HFF-Myc (cell line): ENCODE measurements at places on chromosomes 6 and 20.

- DNase-seq: no peak
Measured at GRCh38 chr6:113980937-113981554, 10.1 kb upstream of the HDAC2 start.

GRCh38 chr6:54260025-54260424 lies 48.2 kb upstream of the TINAG start:
- DNase-seq: no peak

- no peak for DNase-seq
Measured at GRCh38 chr6:45450831-45451230, 73.1 kb upstream of the SUPT3H start.

- no peak for DNase-seq
Measured at GRCh38 chr20:19850198-19850533, 92.1 kb downstream of the RIN2 start.

- DNase-seq: no peak
Measured at GRCh38 chr6:149862922-149863697, 1.0 kb downstream of the LRP11 start.

DNA sequence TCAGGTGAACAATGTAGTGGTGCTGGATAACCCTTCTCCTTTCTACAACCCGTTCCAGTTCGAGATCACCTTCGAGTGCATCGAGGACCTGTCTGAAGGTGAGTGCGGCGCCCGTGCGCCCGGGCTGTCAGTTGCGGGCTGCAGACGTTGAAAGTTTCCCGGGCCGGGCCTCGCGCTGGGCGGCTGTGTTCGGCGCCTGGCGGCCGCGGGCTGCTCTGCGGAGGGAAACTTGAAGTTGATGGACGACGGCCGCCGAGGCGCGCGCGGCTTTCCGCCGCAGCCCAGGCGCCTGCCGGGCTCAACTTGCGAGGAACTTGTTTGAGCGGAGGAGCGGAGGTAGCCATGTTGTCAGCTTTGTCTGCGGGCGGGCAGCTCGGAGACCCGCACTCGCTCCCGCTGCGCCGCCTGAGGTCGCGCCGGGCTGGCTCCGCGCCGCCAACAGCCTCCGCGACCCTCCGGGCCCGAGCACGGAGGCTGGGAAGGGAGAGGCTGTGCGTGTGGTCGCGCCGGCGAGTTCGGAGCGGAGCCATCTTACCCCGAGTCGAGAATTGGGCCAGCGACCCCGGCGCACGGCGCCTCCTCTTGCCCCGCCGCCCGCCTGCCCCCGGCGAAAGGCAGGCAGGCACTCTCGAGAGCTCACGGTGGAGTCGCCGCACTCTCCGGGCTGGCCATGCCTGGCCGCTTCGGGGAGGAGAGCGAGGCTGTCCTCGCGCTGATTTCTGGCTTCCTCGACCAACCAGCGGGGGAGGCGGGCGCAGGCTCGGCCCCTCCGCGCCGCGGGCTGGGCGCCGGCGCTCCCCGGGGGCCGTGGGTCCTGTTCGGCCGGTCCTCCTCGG lies 691 bp downstream of the ASF1A start:
- no peak for DNase-seq

DNA sequence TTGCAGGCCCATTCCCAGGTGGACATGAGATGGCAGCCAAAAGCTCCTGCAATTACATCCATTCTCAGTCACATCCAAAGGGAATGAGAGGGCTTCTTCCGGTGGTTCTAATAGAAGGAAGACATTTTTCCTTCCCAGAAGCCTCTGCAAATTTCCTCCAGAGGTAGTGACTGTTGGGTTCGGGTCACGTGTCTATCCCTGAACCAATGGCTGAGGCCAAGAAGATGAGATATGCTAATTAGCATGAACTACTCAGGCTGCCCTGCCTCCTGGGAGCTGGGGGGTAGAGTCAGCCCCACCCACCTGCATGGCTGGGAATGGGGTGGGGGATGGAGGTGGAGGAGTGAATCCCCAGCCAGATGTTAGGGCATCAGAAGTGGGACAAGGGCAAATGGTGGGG lies 61.3 kb upstream of the IYD start:
- no peak for DNase-seq

GRCh38 chr6:105611606-105612005 lies 208.7 kb upstream of the PREP start:
- DNase-seq: no peak

DNA sequence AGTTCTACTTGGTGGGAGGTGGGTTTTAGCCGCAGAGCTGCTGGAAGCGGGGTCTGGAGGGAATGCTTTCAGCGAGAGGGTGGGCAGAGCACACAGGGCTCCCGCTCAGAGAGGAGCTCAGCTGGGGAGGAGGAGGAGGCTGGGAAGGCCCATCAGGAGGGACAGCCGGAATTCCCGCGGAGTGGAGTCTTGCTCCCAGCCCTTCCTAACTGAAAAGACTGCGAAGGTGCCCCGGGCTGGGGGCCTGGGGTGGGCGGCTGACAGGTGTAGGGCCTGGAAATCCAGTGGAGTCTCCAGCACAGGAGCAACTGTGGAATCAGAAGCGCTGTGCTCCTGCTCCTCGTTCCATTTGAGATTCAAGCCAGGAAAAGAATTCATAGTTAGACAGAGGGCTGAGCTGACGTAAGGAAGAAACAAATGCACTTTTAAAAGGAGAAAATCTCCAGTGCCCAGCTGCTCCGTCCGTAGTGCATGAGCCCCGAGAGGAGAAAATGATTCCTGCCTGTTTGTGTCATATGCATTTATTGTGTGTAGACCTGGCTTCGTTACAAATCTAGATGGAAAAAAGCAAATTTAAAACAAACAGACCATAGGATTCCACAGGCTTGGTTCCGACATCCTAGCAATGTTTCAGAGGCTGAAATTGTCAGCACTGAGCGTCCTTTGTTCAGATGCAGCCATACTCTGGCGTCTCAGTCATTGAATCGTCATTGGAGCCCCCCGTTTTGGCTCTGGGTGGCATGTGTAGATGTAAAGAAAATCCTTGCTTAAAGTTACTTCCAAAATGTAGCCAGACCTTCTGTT lies 197.7 kb downstream of the SMOC2 start:
- DNase-seq: no peak

DNA sequence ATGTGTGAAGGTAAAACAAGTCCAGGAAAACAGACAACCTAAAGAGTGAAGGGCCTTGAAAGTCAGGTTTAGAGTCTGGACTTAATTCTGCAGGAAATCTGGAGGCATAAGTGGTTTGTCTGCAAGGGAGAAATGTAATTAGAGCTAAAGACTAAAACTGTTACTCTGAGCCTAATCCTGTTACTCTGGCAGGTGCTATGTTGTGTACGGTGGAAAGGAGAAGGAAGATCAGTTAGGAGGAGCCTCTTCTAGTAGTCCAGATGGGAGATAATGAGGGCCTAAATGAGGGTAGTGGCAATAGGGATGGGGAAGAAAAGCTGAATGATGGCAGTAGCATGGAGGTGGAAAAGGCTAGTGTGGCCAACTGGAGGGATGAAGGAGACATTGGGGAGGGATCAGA lies 118.5 kb downstream of the PDSS2 start:
- no peak for DNase-seq

GRCh38 chr20:50450881-50451752 lies 59.1 kb upstream of the PTPN1 start:
- DNase-seq: no peak

DNA sequence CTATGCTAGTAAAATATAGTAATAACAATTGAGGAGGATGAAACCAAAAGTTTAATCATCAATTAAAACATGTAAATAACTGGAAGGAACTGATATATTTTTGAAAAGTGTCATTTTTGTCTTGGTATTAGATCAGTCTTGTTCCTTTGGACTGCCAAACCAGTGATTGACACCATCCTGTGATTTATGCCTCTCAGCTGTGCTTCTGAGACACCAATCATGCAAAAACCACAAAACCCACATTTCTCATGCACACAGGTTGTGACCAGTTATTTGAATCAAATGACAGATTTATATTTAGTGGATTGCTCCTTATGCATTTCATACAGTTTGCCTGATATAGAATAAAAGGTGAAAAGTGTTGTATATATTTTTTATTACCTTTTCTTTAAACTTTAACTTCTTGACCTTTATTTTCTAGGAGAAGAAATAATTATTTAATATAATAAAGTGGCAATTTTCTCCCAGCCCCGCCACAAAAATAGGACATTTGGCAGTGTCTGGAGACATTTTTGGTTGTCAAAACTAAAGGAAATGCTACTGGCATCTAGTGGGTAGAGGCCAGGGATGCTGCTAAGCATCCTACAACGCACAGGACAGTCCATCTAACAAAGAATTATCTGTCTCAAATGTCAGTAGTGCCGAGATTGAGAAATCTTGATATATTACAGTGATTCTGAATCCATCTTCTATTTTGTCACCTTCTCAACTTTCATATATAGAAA lies 383.6 kb downstream of the BCKDHB start:
- no peak for DNase-seq

DNA sequence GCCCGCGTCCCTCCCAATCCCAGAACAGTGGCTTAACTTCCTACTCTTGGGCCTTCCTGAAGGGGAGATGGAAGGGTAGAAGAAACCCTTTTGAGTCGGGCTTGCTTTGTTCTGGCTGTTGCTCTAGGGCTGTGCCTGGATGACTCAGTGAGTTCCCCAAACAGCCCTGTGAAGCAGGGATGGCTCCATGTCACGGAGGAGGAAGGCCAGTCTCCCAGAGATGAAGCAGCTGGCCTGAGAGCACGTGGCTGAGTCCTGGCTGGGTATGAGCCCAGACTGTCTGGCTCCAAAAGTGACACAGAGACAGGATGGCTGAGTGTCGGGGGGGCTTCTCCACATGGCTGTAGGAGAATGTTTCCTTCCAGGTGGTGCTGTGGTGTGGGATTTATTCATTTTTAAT lies 4.6 kb downstream of the SYTL3 start:
- no peak for DNase-seq

DNA sequence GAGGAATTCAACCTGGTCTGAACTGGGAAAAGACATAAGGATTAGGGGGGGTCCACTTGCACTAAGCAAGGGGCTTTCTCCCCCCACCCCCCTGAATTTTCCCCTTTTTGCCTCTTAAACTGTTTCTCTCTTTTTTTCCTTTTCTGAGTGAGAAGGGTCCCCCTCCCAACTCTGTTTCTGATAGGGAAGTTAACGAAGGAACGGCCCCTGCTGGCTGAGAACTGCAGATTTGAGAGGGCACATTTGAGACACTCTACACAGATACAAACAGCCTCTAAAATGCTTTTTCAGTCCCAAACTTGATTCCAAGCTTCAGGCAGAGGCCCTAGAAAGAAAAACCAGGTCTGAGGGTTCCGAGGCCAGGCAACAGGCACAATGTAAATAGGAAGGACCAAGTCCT lies 91.7 kb downstream of the JARID2 start:
- DNase-seq: no peak

GRCh38 chr20:58655328-58656107 lies 4.4 kb downstream of the STX16 start:
- DNase-seq: no peak

DNA sequence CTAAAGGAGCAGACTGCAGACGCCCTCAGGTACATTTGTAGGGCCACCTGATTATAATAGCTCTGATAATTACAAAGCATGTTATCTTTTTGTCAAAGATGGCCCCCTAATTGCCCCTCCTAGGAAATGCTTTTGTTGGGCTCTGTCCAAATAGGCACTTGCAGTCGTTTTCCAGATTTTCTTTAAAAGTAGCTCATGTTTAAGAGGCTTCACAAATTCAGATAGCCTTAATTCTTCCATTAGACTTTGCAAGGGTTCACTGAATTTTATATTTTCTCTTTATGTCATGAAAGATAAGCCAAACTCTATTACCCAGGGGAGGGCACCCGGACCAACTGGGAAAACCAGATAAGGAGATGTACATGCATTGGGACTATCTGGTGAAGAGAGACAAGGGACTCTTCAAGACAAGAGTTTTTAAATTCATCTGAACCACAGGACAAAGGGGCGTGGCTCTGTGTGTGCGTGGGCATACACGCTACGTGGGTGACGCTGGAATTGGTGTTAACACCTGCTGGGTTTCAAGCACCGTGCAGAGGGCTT lies 95.6 kb downstream of the TOX2 start:
- no peak for DNase-seq

DNA sequence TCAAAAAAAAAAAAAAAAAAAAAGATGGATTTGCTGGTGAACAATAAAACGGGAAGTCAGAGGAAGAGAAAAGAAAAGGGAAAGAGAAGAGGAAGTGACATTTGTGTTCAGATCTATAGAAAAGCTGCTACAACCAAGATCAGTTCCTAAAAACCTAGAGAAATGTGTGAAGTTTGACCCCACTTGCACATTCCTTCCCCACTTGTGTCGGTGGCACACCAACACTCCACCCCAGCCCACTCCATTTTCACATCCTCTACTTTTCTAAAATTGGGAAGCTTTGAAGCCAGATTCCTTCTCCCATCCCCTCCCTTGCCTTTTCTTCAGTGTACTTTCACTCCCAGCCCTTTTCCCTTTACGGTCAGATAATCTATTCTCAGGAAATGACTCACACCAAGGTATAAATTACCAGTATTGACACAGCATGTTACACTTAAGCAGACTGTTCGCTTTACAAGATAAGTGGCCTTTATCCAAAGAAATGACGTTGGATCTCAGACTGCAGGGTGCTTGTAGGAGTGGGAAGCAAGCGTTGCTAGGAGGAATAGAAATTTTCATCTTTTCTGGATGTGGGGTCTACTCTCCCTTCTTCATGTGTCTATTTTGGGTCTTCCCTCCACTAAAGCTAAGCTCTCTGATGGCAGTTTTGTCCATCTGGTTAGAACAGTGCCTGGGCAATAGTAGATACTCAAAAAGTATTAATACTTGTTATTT lies 92.5 kb upstream of the ADGRF1 start:
- DNase-seq: peak; percentile 85

DNA sequence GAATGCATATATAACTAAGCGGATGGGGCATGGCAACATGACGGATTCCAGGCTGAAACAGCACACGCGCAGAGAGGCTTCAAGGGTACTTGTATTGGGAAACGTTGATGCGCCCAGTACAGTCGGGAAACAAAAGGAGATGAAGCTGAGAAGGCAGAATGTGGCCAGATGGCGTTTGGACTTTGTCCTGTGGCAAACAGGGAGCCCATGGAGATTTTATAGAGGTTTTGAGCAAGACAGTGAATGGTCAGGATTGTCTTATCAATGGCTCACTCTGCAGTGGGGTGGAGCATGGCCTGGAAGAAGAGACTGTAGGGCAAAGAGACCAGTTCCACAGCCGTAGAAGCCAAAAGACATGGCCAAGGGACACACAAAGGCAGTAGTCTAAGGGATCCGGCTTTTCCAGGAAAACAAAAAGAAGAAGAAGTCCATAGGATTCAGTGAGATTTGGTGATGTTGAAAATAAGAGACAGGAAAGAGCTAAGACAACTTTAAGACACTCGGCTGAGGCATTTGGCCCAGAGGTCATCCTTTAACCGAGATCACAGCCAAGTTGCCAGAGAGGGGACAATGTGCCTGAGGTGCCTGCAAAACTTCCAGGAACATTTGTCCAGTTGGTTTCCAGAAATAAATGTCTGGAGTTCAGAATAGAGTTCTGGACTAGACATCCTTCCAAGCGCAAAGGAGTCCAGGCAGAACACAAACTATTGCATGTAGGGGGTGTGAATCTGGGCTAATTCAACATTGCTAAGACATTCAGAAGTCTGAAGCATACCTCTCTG lies 123.0 kb upstream of the RREB1 start:
- DNase-seq: no peak

DNA sequence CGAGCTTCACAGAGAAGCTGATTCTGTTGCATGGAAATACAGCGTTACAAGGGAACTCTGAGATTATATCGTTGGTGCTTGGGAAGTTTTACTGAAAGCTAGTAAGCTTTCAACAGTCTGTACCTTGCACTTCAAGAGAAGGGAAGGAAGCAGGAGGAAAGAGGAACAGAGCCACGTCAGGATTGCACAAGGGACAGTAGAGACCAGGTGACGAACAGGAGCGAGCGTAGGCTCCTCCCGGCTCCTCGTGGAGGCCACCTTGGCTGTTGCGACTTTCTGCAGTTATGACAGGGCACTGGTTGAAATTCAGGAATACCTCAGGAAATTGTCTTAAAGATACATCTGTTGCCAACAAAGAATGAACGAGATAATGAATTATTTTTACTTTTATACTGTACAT lies 18.8 kb downstream of the RTF2 start:
- no peak for DNase-seq
